ENCODE measurements at places on chromosomes 3 and 15. TPM values are rescaled to one million over a fixed set of nuclear protein-coding genes. Genes with fewer than 3 reads are reported as not detected.

FSIP1 gene
- total RNA-seq = 0.84 TPM

ATOSA gene
- 9.8 TPM for total RNA-seq

TMIE gene
- 0.11 TPM for total RNA-seq

ACKR4 gene
- not detected for total RNA-seq

CCR3 gene
- not detected for total RNA-seq

TMEM207 gene
- total RNA-seq = not detected

RLBP1 gene
- not detected for total RNA-seq

GOLGA6L7 gene
- total RNA-seq = not detected

ADCY5 gene
- total RNA-seq = 0.32 TPM

KBTBD8 gene
- total RNA-seq = 0.48 TPM

UNC13C gene
- total RNA-seq = not detected

NCKIPSD gene
- total RNA-seq = 9.2 TPM

ATP13A4 gene
- total RNA-seq = not detected

STRA6 gene
- total RNA-seq = 71.4 TPM

PLA2G4E gene
- total RNA-seq = not detected

GP9 gene
- not detected for total RNA-seq

SLC35A5 gene
- 9.4 TPM for total RNA-seq

ARID3B gene
- 3.8 TPM for total RNA-seq

LSMEM2 gene
- total RNA-seq = not detected

CDHR4 gene
- 0.23 TPM for total RNA-seq

RGMA gene
- 0.22 TPM for total RNA-seq

SEMA3B gene
- 6.6 TPM for total RNA-seq

GRM7 gene
- not detected for total RNA-seq

SH2D7 gene
- not detected for total RNA-seq

TM6SF1 gene
- not detected for total RNA-seq

TMEM212 gene
- total RNA-seq = not detected

UROC1 gene
- not detected for total RNA-seq

UPK1B gene
- total RNA-seq = 13.6 TPM

GASK1A gene
- total RNA-seq = not detected

FAM81A gene
- 14.8 TPM for total RNA-seq

TP63 gene
- 0.27 TPM for total RNA-seq

PXYLP1 gene
- 9.7 TPM for total RNA-seq

CHSY1 gene
- total RNA-seq = 20.6 TPM

TGM4 gene
- 0.12 TPM for total RNA-seq

SCAMP2 gene
- total RNA-seq = 68.1 TPM

CHRFAM7A gene
- 6.6 TPM for total RNA-seq

RASL12 gene
- 0.15 TPM for total RNA-seq

DNAJB8 gene
- not detected for total RNA-seq

SSUH2 gene
- total RNA-seq = 0.90 TPM

ESYT3 gene
- total RNA-seq = 0.54 TPM

VGLL4 gene
- 33.2 TPM for total RNA-seq

OR5K2 gene
- total RNA-seq = not detected

AGBL1 gene
- total RNA-seq = not detected

ATG3 gene
- total RNA-seq = 46.0 TPM

ARRDC4 gene
- 0.18 TPM for total RNA-seq

Measured in A549 treated with ZK216348 at 1 μM for 4 hours (cell line).